AG10803 (cell line): ENCODE measurements at places on chromosomes 3 and 15.
A peak's percentile ranks its signal among the peaks of the same experiment; 100 is the strongest.

- no peak for DNase-seq
Measured at GRCh38 chr3:139319428-139320402, 24.1 kb upstream of the MRPS22 start.

- DNase-seq, result no peak
Measured at GRCh38 chr15:91264651-91265351, 164.7 kb downstream of the SV2B start.

- DNase-seq, result no peak
Measured at GRCh38 chr3:168223085-168223484, 127.4 kb upstream of the GOLIM4 start.

DNA sequence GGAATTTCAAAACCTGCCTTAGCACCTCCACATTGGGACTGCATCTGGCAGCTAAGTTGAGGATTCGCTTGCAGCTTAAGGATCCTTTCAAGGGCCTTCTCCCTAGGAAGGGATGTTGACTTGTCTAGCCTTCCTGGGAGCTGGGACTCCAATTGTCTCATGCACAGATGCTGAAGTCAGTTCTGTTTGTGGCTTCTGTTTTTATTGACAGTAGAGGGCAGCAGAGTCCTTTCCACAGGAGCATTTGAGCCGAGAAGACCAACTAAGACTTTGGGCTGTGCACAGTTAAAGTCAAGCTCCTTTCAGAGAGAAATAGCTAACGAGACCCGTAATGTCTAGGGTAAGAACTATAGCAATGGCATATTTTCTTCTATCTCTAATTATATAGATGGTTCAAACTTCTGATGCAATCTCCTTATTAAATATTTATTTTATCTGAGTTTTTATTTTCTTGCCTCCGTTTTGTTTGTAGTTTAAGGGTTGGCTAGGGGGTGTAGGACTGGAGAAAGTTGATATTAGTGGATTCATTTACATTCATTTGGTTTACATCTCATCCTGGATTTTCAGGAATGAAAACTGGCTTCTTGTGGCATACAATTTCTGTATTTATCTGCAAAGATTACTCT lies 59.7 kb upstream of the KBTBD8 start:
- peak; percentile 65 for DNase-seq

DNA sequence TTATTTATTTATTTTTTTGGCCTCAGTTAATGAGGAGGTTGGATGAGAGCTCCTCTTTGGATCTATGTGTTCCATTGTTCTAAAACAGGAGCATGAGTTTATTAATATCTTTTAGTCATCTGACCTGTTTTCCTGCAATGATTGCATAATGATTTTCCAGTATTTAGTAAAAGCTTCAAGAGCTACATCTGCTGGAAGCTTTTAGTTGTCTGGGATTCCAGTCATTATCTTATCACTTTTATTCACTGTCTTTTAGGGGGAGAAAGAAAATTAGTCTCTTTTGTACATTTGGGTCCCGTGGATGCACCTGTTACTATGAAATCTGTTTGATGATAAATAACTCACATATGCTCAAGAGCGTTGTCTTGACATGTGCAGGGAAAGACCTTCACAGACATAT lies 1270.0 kb downstream of the ROBO1 start:
- DNase-seq, result no peak

DNA sequence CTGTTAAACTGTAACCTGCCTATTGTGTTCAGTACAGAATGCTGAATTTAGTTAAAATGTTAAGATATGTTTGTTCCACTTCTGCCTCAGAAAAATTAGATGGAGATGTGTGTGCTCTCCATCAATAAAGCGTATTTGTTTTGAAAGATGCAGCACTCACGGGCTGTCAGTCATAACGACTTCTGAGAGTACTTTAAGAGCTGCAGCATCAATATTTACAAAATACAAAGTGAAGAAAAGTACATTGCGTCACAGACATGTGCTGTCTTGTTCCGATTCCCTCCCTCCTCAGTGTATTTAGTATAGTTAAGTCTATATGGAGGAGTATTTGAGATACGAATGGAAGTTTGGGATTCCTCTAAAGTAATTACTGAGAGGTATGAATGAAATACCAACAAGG lies 166.6 kb downstream of the BBX start:
- DNase-seq, result no peak

GRCh38 chr3:170977949-170978745 lies 48.4 kb downstream of the SLC2A2 start:
- peak; percentile 48 for DNase-seq

DNA sequence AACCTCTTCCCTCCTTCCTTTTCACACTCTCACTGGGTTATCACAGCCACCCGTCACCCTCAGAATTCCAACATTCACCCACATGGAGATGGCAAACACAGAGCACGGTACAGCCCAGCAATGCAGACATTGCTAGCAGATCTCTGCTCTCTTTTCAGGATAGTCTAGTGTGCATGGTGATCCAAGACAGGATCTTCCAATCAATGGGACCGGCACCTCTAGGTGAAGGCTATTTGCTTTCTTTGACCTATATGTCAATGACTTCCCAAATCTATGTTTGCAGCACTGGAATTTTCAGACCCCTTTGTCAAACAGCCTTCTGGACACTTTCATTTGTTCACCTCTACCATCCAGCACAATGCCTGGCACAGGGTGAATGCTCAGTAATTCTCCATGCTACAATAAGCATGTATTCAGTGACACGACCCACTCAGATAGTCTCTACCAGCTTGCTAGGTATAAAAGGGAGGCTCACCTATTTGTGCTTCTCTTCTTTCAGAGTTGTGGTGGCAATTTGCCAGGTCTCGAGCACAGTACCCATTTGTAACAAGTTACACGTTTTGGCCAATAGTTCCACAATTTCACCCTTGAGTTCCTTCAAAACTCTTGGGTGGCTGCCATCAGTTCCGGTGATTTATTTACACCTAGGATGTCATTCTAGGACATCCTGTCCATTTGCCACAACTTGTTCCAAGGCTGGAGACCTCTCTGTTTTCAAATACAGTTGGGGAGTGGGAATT lies 279.1 kb upstream of the ICE2 start:
- DNase-seq, result no peak

- DNase-seq, result no peak
Measured at GRCh38 chr3:14439501-14440167, 37.2 kb downstream of the SLC6A6 start.

- DNase-seq, result peak; percentile 4
Measured at GRCh38 chr15:34436126-34436955, 1.3 kb downstream of the GOLGA8A start.

DNA sequence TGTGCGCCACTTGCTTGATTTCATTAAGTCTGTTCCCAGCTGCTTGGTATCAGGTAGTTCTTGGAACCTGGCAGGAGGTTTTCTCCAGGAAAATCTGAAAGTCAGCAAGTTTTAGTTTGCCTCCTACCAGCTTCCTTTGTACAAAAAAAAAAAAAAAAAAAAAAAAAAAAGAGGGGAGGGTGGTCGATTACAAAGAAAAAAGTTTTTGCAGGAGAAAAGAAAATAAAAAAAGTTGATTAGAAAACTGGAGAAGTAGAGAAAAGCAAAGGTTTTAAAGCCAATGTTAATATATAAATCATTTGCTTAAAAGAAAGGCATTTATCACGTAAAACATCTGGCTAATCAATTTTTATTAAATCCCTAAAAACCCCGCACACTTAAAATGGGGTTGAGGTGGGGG lies 5.9 kb downstream of the EPHA3 start:
- DNase-seq, result no peak

- DNase-seq, result no peak
Measured at GRCh38 chr15:100861511-100861991, 18.1 kb upstream of the ALDH1A3 start.

DNA sequence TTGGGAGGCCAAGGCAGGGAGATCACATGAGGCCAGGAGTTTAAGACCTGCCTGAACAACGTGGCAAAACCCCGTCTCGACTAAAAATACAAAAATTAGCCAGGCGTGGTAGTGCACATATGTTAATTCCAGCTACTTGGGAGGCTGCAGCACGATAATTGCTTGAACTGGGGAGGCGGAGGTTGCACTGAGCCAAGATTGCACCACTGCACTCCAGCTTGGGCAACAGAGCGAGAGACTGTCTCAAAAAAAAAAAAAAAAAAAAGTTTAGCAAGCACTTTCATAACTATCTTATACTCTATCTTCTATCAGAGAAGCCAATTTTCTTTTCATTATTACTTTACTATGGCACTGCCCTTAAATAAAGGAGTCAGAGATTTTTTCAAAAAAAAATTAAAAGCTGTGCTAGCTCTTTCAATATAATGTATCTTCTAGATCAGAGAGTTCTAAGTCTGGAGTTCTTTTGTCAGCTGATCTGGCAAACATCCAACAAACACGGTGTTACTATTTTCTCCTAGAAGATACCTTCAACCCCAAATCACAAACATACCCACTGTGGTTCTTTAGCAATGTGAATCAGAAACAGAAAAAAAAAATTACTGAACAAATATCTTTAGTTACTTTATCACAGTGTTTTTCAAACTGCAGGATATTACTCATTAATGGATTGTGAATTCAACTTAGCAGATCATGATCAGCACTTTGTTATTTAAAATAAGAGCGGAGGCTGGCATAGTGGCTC lies 3.0 kb downstream of the ZNF770 start:
- no peak for DNase-seq

DNA sequence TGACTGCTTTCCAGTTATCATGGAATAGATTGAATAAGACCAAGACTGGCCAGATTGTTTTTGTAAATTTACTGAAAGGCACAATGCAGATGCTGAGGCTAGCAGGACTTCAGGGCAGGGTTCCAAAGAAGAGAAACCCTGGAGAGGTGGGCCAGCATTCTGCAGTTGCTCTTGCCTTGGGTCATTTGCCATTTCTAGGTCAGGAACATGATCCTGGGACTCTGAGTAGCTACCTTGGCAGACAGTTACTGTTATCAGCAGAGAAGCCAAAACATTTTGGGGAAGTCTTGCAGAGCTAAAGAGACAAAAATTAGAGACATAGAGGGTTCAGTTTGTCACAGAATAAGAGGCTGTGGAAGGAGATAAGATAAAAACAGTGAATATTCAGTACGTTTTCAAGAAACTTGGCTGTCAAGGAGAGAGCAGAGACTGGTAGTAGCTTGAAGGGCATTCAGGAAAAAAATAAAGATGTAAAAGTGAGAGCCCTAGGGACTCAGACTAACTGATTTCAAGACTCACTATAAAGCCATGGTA lies 46.8 kb upstream of the MYRIP start:
- DNase-seq, result no peak

DNA sequence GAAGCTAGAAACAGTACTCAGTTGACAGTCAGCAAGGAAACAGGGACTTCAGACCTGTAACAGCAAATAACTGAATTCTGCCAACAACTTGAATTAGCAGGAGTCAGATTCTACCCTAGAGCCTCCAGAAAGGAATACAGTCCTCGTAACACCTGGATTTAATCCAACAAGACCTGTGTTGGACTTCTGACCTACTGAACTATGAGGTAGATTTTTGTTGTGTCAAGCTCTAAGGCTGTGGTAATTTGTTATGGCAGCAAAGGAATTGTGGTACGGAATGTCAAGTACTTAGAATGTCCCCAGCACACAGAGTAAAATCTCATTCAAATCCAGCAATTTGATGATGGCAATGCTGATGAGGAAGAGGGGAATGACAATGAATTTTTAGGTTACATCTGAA lies 234.1 kb downstream of the LRRN1 start:
- DNase-seq, result no peak

GRCh38 chr3:6717026-6717943 lies 143.6 kb upstream of the GRM7 start:
- DNase-seq, result no peak

DNA sequence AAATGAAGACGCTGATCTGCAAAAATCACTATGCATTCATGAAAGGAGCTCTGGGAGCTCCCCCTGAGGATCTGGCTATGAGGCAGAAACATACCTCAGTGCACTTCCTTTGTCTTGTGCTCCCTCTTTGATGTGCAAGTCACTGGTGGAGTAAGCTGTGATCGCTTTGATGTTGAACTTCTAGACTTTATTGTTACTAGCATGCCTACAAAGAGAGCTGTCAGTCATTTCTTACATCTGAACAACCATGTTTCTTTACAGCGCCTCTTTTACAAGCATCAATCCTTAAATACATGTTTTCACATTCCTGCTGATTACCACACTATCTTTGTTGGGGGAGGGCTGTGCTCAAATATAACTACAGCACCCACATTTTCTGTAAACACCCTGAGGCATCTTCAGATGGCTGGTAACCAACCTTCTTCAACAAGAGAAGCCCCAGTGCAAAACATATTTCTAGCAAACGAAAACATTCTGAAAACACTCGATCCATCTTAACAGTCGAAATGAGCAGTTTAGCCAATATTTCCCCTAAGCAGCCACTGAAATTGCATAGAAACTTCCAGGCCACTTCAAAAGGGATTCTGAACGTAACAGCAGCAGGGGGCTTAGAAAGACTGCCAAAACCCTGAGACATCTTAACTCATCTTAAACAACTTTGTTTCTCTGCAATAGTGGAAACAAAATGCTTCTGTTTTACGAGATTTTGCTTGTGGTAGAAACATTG lies 101.9 kb upstream of the ICE2 start:
- no peak for DNase-seq

DNA sequence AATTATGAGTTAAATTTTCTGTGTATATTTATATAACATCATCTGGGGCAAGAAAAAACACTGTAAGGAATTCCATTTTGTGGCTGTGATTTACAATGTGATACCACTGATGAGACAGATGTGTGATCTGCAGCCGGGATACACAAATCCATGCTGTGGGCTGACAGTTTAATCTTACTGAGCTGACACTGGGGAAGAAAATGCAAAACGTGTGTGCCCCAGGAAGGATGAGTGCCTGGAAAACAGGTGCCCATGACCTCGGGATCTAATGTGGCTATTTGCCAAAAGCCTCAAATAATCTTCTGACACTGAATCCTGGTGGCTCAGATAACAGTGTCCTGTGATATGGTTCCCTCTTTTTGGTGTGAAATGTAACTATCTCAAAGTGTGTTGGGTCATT lies 10.5 kb downstream of the MYRIP start:
- DNase-seq, result no peak

DNA sequence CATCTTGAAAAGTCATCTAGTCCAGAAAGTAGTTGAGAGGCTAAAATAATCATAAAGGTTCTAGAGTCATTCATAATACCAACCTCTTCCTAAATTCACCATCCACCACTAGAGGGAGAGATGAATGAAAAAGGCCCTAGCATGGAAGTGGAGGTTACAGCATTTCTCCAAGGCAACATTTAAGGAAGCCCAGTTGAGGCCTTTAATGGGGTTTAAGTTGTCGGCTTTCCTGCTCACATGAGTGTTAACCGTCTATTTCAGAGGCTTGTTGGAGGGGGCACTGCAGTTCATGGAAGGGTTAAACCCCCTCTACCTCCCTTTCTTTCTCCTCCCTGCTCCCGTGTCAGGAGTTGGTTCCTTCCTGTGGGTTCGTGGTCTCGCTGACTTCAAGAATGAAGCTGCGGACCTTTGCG lies 3.8 kb upstream of the SLCO3A1 start:
- peak; percentile 62 for DNase-seq

GRCh38 chr3:59127071-59127470 lies 77.2 kb upstream of the CFAP20DC start:
- peak; percentile 78 for DNase-seq

- DNase-seq, result no peak
Measured at GRCh38 chr3:77042343-77042742, 2.4 kb downstream of the ROBO2 start.
